ENCODE measurements at places on chromosomes 4 and X.
A peak's percentile ranks its signal among the peaks of the same experiment; 100 is the strongest.

DNA sequence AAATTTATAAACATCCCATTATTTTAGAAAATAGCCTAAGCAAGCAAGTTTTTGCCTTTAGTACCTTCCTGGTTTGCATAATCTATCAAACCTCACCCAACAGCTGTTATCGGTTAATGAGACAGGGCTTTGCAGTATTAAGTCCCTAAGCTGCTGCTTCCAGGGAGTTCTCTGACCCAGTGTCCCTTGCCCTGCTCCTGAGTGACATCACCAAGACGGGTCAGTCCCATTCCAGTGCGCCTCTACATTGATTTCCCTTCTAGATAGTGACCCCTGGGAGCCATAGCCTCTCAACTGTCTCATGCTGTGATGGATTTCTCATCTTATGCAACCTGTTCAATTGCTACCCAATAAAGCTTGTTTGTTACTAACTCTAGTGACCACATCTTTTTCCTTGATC, 410.4 kb downstream of the SPOCK3 start:
- DNase-seq, result no peak

DNA sequence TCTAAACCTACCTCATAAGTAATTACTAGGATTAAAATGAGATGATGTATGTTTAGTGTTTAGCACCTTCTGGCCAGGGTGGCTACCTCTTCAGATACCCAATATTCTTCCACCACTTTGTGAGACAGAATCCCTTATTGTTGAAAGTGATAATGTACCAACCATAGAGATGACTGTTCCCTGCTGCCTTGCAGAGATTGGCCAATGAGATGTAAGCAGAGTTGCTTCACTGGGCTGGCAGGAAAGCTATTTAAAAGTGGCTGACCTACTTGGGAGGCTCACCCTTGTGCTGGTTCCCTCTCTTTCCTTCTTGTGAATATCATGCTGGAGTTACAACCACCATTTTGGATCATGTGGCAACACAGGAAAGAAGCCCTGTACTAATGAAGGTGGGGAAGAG, 58.9 kb downstream of the TMEM154 start:
- no peak for DNase-seq

DNA sequence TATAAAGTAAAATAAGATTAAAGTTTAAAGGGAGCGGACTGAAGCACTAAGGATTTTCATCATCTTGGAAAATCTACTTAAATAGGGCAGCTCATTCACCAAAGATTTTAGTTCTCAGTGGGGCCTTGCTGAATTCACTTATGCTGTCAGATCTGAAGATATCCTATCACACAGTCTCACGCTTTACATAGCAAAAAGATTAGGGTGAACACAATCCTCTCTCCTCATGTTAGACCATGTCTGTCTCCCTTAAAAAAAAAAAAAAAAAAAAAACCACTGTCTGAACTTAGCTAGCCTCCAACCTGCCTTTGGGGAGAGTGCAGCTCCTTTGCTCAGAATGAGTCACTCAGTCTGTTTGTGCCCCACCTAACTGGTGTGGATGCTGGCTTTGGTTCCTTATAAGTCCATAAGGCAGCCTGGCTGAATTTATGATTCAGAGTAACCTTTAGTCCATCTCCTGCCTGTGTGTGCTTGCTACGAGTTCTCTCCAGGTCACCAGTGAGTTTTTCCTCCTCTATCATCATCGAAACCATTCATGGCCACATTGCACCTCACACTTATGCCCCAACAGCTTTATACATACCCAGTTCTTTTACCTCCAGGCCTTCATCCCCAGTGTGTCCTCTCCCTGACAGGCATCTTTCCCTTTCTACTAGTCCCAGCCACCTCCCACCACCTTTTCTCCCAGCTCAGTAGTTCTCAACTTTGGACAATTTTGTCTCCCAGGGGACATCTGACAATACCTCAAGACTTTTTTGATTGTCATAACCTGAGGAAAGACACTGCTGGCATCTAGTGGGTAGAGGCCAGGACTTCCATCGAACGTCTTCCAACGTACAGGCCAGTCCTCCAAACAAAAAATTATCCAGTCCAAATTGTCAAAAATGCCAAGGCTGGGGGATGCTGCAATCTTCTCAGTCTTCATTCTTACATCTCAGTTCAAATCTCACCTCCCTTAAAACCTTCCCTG, 220.7 kb upstream of the EMCN start:
- DNase-seq, result peak; percentile 53

GRCh38 chr4:94678896-94679295, 78.9 kb upstream of the BMPR1B start:
- no peak for DNase-seq

DNA sequence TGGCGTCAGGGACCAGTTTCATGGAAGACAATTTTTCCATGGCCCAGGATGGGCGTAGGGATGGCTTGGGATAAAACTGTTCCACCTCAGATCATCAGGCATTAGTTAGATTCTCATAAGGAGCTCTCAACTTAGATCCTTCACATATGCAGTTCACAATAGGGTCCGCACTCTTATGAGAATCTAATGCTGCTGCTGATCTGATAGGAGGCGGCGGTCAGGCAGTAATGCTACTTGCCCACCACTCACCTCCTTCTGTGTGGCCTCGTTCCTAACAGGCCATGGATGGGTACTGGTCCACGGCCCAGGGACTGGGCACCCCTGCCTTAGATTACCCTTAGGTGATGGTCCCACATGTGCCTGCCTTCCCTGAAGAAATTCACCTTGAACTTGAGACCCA, 28.8 kb upstream of the ENPP6 start:
- DNase-seq, result no peak

DNA sequence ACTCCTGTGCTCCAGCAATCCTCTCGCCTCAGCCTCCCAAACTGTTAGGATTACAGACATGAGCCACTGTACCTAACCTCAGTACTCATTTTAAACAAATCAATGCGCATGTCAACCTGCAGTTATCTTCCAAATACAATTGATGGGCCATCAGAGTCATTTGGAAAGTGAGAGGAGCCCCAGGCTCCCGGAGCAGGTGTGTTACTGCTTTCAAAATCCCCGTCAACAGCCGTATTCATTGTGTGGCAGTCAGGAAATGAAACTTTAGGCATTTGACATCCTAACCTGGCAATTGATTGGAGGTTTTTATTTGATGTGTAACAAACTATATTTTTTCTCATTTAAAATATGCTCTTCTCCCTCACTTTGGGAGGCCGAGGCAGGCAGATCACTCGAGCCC, 623.6 kb upstream of the TENM3 start:
- DNase-seq, result no peak

DNA sequence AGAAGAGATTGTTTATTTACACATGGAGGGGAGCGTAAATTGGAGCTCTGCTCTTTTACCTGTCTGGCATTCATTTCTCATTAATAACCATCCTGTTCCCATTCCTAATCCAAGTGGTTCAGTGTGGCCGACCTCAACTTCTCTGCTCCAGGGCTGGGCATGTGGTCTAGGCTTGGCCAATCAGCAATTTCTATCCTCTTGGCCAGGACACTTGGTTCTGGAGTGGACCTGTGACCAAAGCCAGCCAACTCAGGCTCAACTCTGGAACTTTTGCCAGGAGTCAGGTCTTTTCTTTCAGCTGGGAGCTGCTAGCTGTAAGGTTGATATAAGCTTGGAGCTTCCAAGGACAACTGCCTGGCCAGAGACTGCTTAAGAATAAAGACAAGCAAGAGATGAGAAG, 15.6 kb upstream of the RASL11B start:
- no peak for DNase-seq

DNA sequence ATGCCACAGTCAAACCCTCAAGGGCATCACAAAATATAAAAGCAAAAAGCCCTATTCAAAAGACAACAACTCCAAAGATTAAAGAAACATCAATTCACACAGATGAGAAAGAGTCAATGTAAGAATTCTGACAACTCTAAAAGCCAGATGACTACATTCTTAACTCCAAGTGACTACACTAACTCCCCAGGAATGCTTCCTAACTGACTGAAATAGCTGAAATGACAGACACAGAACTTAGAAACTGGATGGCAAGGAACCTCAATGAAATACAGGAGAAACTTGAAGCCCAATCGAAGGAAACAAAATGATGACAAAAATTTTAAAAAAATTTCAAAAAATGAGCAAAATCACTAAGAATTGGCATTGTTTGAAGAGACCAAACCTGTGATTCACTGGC, 1047.6 kb upstream of the PCDH10 start:
- DNase-seq, result no peak

All from AG09309 (cell line).